ENCODE measurements at places on chromosomes 3 and 15.

DNA sequence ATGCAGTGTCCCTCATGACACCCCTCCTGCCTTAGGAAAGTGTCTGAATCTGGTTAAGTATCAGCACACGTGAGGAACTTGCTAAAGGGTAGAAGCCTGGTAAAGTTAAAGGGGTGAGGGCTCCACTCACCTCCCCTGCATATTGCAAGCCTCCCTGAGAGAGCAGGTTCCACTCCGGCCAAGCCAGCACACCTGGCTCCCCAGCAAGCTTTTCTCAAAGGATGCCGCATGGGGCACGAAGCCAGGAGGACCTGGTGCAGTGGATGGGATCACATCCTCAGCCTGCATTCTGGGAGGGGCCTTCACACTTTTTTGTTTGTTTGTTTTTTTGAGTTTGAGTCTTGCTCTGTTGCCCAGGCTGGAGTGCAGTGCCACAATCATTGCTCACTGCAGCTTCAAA lies 79.9 kb downstream of the PCSK6 start:
- H3K27ac ChIP-seq: no peak overlapping the region
- H3K36me3 ChIP-seq: no peaks in the 10 kb centered on the region
- peak; percentile 14 for DNase-seq
- H3K4me3 ChIP-seq: no peak overlapping the region

- peak overlapping the region; percentile 80 for H3K4me3 ChIP-seq
- H3K27ac ChIP-seq: peak overlapping the region; percentile 84
- peaks cover 25% of the 10 kb centered on the region for H3K36me3 ChIP-seq
- H3K27me3 ChIP-seq: no peaks in the 10 kb centered on the region
- DNase-seq: no peak
These were observed 522 bp upstream of the LMLN start for GRCh38 chr3:197959500-197959890.

DNA sequence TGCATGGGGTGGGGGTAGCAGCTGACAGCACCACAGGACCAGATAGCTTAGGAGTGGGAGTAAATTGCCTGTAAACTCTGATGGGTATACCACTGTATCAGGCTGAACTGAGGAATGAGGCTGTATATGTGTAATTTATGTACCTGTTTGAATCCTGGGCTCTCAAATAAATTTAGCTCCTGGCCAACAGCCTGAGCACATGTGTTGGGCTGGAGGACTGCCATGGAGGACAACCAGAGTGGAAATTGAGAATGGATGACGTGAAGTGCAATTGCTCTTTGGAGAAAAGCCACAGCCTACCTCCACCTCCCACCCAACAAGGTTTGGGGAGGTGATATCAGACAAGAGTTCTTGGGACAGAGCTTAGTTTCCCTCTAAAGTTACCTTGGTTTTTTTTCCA lies 328.6 kb upstream of the PROK2 start:
- H3K36me3 ChIP-seq: no peaks in the 10 kb centered on the region
- no peak for DNase-seq
- no peaks in the 10 kb centered on the region for H3K27me3 ChIP-seq
- H3K27ac ChIP-seq: no peak overlapping the region

GRCh38 chr15:39704689-39705088 lies 78.0 kb downstream of the FSIP1 start:
- H3K27me3 ChIP-seq: no peaks in the 10 kb centered on the region
- no peak for DNase-seq
- no peaks in the 10 kb centered on the region for H3K36me3 ChIP-seq
- H3K27ac ChIP-seq: no peak overlapping the region
- H3K4me1 ChIP-seq: no peaks in the 10 kb centered on the region
- H3K4me3 ChIP-seq: no peak overlapping the region

DNA sequence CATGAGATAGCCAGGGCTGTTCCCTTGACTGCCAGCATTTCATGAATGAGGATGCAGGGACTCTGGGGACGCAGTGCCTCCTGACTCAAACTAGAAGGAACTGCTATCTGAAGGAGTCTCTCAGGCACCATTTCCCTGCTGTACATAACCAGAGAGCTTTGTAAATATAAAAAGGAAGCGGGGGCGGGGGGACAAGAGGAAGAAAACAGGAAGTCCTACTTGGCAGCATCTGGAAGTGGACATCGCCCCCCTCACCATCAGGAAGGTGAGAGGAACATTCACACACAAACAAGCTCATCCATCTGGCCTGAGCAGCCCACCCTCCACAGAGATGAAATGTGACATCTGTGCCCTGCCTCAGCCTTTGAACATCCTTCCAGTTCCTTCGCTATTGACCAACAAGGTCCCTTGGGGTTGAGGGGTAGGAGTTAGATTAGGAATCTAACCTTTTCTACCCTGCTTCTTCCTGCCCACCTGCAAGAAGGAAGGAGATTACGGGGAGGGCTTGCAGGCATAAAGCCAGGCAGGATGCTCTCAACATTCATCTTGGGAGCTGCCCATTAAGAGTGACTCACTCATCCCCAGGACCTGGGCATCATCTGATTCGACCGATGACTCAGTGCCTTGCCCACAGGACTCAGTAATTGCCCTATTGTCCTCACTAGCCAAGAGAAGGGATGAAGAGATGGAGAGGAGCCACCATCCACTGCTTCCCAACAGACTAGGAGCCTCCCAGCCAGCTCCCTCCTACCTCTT lies 31.9 kb downstream of the SH3BP5 start:
- H3K4me3 ChIP-seq: no peak overlapping the region
- DNase-seq: no peak
- peaks cover 21% of the 10 kb centered on the region for H3K36me3 ChIP-seq
- no peak overlapping the region for H3K27ac ChIP-seq

DNA sequence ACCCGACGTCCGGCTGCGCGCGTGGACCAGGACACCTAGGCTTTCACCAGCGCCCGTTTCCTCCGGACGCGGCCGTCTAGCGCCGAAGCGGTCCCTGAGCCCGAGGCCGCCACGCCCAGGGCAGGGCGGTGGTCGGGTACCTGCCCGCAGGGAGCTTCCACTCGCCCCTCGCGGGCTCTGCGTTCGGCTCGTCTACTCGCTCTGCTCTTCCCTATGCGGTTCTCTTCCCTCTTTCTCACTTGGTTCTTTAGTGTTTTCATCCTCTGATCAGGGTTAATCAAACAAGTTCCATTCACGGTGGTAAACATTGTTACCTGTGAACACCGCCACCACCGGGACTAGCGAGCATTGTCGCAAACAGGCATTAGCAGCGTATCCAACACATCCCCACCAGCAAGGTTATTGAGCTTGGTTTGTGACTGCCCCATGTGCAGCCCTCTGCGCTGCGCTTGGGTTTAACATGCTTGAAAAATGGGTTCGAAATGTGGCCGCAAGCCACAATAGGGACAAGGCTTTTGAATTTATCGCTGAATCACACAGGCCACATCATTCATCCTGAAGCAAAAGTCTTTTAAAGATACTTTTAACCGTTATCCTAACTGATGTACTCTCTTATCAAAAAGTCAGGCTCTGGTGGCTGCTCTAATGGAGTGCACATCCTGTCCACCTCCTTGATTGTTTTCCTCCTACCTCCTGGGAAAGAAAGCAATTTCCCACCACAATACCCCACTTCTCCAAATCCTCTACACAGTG lies 843 bp upstream of the CD47 start:
- H3K36me3 ChIP-seq: no peaks in the 10 kb centered on the region
- no peak for DNase-seq
- peak overlapping the region; percentile 91 for H3K4me3 ChIP-seq
- H3K27ac ChIP-seq: peak overlapping the region; percentile 93
- no peaks in the 10 kb centered on the region for H3K27me3 ChIP-seq

DNA sequence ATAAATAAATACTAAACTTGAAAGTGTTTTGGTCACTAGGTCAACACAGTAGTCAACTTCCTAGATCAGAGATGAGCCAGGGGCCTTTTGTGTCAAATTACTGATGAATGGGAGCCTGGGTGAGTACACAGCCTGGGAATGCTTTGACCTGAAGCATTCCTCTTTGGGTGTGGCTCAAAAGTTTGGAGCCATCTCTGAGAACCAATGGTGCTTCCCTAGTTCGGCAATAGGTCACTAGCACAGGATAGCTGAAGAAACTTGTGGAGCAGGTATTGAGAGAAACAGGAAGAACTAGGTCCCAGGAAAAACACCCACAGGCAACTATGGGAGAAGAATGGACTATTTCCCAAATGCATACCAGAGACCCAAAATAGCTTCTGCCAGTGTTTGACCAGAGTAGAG lies 56.6 kb upstream of the PLXND1 start:
- H3K4me3 ChIP-seq: no peak overlapping the region
- no peaks in the 10 kb centered on the region for H3K36me3 ChIP-seq
- no peak overlapping the region for H3K27ac ChIP-seq
- peaks cover 26% of the 10 kb centered on the region for H3K4me1 ChIP-seq
- H3K27me3 ChIP-seq: no peaks in the 10 kb centered on the region

GRCh38 chr3:82587174-82587573 lies 825.7 kb upstream of the GBE1 start:
- H3K4me1 ChIP-seq: peaks cover 5% of the 10 kb centered on the region
- H3K4me3 ChIP-seq: no peak overlapping the region

DNA sequence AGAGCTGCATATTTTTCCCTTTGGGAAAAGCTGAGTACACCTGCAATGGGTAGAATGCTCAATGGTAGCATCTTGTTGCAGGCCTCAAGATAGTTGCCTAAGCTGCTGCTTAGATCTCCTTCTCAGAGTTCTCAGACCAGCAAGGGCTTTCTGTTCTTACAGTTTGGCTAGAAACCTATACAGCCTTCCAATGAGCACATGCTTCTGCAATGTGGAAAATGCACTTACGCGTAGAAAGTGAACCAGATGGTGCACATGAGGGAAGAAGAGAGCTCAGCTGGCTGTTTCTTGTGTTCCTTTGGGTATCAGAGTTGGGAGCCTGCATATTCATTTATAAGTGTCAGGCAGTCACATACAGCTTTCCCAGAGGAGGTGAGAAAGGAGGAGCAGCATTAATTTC lies 136.4 kb downstream of the B3GALNT1 start:
- no peaks in the 10 kb centered on the region for H3K27me3 ChIP-seq
- H3K4me1 ChIP-seq: no peaks in the 10 kb centered on the region
- DNase-seq: no peak

DNA sequence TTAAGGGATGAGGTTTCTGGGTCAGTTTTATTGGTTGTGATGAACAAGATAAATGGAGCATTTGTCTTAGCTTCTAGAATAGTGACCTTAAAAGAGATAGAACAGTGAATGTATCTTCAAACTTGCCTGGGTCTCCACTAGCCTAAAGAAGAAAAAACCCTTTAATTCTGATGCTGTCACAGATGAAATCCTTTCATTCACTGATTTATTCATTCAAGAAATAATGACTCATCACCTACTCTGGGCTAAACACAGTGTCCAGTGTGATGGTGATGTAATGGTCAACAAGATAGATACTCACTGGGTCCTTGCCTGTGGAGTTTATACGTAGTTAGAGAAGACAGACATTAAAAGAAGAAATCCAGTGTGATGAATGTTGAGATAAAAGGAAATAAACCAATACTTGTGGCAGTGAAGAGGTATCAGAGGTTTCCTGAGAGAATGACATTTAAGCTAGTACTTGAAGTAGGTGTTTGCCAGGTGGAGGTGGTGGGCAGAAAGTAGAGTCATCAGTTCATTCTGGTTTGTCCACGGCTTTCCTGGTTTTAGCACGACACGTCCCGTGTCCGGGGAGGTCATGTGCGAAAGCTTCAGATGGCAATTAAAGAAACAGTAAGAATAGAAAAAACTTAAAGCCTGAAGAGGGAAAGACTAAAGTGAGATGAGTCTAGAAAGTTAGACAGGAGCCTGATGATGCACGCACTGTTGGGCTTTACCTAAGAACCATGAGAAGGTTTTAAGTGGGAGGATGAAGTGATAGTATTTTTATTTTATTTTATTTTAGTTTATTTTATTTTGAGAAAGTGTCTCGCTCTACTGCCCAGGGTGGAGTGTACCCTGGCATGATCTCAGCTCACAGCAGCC lies 18.5 kb downstream of the PAK2 start:
- no peak overlapping the region for H3K27ac ChIP-seq
- H3K36me3 ChIP-seq: peaks cover 7% of the 10 kb centered on the region
- no peaks in the 10 kb centered on the region for H3K27me3 ChIP-seq
- peaks cover 14% of the 10 kb centered on the region for H3K4me1 ChIP-seq
- no peak overlapping the region for H3K4me3 ChIP-seq

- H3K36me3 ChIP-seq: no peaks in the 10 kb centered on the region
- H3K27me3 ChIP-seq: no peaks in the 10 kb centered on the region
- no peak for DNase-seq
These were observed 52.2 kb downstream of the ABHD5 start for GRCh38 chr3:43742920-43743319.

DNA sequence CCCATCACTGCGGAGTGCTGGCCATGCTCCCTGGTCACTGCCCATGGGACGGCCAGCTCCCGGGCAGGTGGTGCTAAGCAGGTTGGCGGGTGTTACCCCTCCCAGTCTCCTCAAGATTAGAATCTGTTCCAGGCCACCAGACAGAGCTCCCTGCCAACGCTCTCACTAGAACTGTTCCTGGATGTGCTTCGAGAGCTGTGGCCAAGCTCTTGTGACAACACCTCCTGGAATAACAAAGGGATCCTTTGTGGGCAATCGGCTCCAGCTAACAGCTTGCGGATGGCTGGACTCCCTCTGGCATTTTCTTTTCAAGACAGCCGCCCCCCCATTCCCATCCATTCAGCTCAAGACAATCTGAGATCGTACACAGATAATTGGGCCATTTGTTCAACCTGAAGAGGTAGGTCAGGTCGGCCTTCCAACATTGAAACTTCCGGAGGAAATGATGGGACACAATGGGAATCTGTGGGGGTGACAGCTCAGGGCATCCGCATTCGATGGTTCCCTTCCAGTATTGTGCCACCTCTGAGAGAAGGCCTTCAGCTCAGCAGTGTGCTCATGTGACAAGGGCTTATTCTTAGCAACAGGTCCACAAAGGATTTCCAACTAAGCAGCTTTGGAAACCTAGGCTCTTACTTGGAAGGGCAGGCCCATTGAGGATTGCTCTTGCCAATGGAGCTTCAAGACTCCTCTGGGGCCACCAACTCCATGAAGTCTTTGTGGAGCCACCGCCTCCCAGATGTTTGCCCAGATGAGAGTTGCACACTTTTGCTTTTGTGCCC lies 11.6 kb upstream of the EPHB3 start:
- no peak overlapping the region for H3K4me3 ChIP-seq
- DNase-seq: peak; percentile 85
- no peak overlapping the region for H3K27ac ChIP-seq
- no peaks in the 10 kb centered on the region for H3K4me1 ChIP-seq
- H3K27me3 ChIP-seq: no peaks in the 10 kb centered on the region

DNA sequence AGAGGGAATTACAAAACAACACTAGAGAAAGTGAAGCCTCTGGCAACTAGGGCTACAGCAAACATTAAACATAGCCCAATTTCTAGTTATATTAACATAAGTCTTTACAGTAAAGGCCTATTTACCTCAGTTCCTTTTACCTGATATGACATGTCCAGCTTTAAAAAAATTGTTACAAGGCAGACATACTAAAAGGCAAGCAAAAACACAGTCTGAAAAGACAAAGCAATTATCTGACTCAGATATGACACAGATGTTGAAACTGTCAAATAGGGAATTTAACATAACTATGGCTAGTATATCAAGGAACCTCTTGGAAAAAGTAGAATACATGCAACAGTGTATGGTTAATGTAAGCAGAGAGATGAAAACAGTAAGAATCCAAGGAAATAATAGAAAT lies 238.6 kb downstream of the RAP2B start:
- no peak for DNase-seq
- no peaks in the 10 kb centered on the region for H3K36me3 ChIP-seq
- H3K27me3 ChIP-seq: no peaks in the 10 kb centered on the region
- H3K27ac ChIP-seq: no peak overlapping the region

- no peak for DNase-seq
- peaks cover 50% of the 10 kb centered on the region for H3K4me1 ChIP-seq
- H3K36me3 ChIP-seq: no peaks in the 10 kb centered on the region
These were observed 319.0 kb downstream of the MECOM start for GRCh38 chr3:169344465-169344864.

GRCh38 chr3:58085616-58086015 lies 77.4 kb downstream of the FLNB start:
- H3K36me3 ChIP-seq: peaks cover 35% of the 10 kb centered on the region
- DNase-seq: no peak
- peaks cover 35% of the 10 kb centered on the region for H3K4me1 ChIP-seq
- no peak overlapping the region for H3K4me3 ChIP-seq
- H3K27ac ChIP-seq: peak overlapping the region; percentile 38

Data from stomach (tissue), 19 donors.